Esophagus squamous epithelium (tissue), 5 donors: ENCODE measurements at places on chromosomes 13 and 19.

DNA sequence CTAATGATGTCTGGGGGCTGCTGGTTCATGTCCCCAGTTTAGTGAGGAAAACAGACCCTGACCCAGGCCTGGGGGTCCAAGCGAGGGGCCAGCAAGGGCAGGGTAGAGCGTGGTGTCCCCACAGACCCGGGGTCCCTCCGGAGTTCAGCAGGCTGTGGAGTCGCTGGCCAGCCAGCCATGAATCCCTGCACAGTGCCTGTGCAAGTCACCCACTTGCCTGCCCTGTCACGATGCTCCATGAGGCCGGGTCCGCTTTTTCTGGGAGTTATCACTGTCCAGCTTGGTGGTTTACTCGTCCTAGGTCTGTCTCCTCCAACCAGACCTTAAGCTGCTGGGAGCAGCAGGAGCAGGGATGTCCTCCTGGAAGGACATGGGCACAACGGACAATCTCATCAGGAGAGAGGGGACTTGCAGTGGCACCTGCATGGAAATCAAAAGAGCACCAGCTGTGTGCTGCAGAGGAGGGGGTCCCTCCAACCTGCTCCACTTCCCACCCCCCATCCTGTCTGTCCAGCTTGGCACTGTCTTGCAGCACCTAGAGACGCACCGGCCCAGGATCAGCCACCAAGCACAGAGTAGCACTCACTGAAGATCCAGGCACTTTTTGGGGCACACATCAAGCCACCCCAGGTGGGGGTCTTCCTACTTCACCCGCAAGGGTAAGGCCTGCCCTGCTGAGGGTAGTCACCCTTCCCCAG is 121.8 kb downstream of the URI1 start:
- no peak for DNase-seq

DNA sequence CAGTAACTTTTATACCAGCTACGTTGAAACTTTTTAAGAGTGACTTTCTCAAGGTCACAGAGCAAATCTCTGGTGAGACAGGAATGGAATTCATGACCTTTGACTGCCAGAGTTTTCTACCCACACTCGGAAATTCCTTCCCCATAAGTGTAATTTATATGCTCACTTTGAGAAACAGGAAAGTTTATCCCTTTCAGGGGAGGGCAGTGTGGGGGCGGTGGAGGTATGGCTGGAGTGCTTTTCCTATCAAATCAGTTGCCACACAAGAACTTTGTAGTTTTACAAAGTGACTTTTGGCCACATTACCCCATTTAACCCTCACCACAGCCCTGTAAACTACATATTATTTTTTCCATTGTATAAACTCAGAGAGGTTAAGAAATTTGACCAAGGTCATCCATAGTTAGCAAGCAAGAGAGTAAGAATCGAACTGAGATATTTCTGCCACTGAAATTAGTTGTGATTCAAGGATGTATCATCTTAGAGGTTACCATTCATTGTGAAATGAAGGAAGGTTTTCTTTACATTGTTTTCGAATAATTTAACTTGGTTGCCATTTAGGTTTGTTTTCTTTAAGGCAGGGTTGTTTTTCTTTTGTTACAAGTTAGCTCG is 5.9 kb downstream of the KLF12 start:
- no peak for DNase-seq

DNA sequence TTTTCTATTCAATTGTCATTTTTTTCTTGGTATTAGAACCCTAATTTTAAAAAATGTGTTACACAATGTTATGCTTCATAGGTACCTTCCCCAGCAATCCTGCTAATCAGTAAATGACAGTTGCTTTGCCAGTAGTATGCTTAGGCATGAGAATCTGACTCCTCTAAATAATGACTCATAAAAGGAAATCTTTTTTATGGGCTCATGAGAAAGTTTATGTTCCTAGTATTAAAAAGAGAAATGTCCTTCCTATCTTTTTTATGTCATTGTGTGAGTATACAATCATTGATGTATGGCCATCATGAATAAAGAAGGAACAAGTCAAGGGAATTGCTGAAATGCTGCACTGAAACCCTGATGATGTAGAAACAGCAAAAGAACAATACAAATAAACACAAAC is 1237.7 kb upstream of the PCDH20 start:
- no peak for DNase-seq

DNA sequence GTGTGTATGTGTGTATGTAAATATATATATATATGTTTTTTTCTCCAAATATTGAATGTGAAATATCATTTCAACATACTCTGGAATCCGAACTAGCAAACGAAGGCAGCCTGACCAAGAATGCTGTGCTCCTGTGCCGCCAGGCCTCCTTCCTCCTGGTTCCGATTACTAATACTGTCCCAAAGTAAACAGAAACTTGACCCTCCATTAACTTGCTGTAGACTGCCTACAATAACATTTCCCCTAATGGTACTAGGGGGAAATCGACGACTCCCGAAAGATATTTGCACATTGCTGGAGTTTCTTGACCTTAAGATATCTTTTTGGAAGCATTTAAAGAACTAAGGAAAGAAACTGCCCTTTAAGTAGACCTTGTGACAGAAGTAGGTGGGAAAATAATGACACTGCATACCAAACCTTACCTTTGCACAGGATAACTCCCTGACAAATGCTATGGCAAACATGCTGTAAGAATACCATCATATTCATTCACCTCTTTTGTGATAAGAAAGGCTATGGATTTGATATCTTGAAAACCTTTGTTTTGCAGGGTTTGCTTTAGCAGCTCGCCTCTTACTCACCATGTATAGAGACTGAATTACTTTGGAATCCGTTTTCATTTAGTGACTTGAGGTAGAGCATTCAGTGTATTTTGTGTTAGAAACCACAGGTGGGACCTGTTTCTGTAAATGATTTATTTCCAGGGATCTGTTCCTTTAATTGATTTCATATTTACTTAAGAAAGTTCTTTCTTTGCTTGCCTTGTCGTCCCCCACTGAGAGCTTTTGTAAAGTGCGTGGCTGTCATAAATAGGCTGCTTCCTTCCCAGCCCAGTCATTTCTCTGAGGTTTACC is 80.1 kb downstream of the KLF5 start:
- no peak for DNase-seq

DNA sequence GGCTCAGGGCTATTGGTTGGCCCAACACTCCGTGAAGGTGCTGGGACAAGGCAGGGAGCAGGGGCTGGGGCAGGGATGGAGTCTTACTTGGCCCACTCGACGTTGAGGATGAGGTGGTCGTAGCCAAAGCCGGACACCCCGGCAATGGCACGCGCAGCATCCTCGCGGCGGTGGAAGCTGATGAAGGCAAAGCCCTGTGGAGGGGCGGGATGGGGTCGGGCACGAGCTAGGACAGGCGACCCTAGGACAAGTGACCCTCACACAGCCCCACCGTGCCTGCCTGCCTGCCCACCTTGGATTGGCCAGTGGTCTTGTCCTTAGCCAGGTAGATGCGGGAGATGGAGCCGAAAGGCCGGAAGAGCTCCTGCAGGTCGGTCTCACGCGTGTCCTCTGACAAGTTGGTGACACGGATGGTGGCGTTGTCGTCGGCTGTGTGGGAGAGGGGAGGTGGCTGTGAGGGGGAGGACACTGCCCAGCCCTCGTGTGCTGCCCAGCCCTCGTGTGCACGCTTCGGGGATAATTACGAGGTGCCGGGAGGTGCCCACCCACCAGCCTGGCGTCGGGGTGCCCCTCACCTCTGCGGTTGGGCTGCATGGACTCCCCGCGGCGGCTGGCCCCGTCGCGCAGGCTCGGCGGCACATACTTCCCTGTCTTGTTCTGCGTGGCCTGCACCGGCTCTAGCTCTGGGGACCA is 4.0 kb downstream of the P2RY11 start:
- DNase-seq = no peak
